Right atrium auricular region (tissue), 2 donors: ENCODE measurements at places on chromosomes 13 and 19. TPM values are rescaled to one million over a fixed set of nuclear protein-coding genes. Genes with fewer than 3 reads are reported as not detected.

Gene PCDH8
- total RNA-seq = not detected

Gene BRCA2
- 0.15 TPM for total RNA-seq

Gene ZNF878
- 0.26 TPM for total RNA-seq

Gene SHANK1
- total RNA-seq = 0.56 TPM

Gene APOC4
- not detected for total RNA-seq

Gene SPIB
- total RNA-seq = not detected

DNA sequence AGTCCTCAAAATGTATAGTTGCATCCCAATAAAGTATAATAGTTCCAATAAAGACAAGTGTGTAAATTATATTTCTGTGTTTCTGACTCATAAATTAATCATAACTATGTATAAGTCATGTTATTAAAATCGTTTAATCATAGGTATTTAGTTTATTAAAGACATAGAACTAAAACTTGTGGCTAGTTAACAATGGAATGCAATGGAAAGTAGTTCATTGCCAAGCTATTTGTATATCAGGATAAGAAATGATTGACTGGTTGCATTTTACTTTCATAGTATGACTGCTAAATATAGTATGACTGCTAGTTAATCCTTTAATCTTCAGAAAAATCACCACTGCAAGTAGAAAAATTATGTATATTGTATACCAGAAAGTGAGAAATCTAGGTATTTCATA is 16.9 kb downstream of the COG3 start:
- no peaks in the 10 kb centered on the region for H3K4me1 ChIP-seq
- peaks cover 22% of the 10 kb centered on the region for H3K36me3 ChIP-seq
- H3K27me3 ChIP-seq = no peaks in the 10 kb centered on the region
- DNase-seq = no peak
- H3K27ac ChIP-seq = no peak overlapping the region

DNA sequence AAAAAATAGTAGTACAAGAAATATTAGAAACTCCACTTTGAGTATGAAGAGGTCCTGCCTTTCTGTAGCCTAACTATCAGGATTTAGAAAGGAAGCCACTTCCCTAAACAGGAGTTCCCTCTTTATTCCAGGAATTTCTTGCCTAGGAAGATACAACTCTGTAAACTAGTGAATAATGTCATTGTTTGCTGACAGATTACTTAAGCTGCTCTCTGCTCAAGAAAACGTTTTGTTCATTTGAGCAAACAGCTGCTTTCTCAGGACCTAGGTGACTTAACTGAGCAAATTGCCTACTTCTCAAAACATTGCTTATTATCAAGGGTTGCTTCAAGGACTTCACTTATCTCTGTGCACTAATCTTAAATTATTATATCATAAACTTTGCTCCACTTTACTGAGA is 1419.4 kb upstream of the SLC10A2 start:
- H3K27ac ChIP-seq = no peak overlapping the region
- no peak for DNase-seq
- H3K27me3 ChIP-seq = no peaks in the 10 kb centered on the region
- H3K4me3 ChIP-seq = no peak overlapping the region
- H3K36me3 ChIP-seq = no peaks in the 10 kb centered on the region

- DNase-seq = no peak
- no peaks in the 10 kb centered on the region for H3K27me3 ChIP-seq
- H3K4me3 ChIP-seq = peak overlapping the region; percentile 84
- peak overlapping the region; percentile 77 for H3K27ac ChIP-seq
- peaks cover 64% of the 10 kb centered on the region for H3K4me1 ChIP-seq
These were observed 3.0 kb downstream of the IRS2 start for GRCh38 chr13:109783447-109783814.

- H3K27me3 ChIP-seq = no peaks in the 10 kb centered on the region
- peak within 1 kb of the TSS; percentile 35 for H3K4me3 ChIP-seq
- H3K4me1 ChIP-seq = peaks cover 20% of the 10 kb centered on the region
- DNase-seq = peak; percentile 59
- H3K36me3 ChIP-seq = no peaks in the 10 kb centered on the region
These were observed at the start of gene FUT1 for GRCh38 chr19:48752496-48753365. TSS of gene FUT1 (minus strand) at chr19:48752641. CDS start at chr19:48751281, 1,360 bp downstream.

- H3K4me1 ChIP-seq = no peaks in the 10 kb centered on the region
- no peak overlapping the region for H3K27ac ChIP-seq
- DNase-seq = no peak
These were observed 2.4 kb downstream of the CTXN1 start for GRCh38 chr19:7923295-7924191.

GRCh38 chr13:24192811-24193162 is 32.3 kb downstream of the SPATA13 start:
- H3K36me3 ChIP-seq = no peaks in the 10 kb centered on the region
- H3K27me3 ChIP-seq = no peaks in the 10 kb centered on the region
- no peak for DNase-seq
- no peaks in the 10 kb centered on the region for H3K4me1 ChIP-seq
- H3K27ac ChIP-seq = no peak overlapping the region
